Activated T-helper 1 cell treated with anti-CD3 and anti-CD28 coated beads, Interleukin-2, amount 50 U/mL, for 16 hours (primary cell): ENCODE measurements at places on chromosomes 3 and 15.

- DNase-seq, result no peak
Observed at GRCh38 chr15:70006259-70007147, 91.2 kb downstream of the TLE3 start.

GRCh38 chr3:61612211-61613194 is 51.1 kb downstream of the PTPRG start:
- DNase-seq, result no peak

DNA sequence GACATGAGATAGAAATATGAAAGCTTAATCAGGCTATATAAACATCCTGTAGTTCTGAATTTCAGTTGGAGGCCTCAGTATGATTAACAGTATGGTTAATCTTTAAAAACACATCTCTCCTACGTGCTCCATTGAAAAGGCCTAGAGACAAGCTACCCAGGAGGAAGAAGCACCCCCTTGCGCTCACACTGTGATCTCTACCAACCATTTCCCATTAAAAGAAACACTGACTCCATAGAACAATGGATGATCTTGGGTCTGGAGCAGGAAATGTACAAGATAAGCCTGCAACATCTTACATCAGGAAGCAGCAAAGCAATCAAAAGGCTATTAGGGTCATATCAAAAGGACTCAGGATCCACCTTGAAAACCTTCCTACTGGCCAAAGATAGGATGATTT is 3.4 kb upstream of the EOGT start:
- no peak for DNase-seq

GRCh38 chr3:158700559-158700958 is 28.1 kb upstream of the LXN start:
- DNase-seq, result no peak

DNA sequence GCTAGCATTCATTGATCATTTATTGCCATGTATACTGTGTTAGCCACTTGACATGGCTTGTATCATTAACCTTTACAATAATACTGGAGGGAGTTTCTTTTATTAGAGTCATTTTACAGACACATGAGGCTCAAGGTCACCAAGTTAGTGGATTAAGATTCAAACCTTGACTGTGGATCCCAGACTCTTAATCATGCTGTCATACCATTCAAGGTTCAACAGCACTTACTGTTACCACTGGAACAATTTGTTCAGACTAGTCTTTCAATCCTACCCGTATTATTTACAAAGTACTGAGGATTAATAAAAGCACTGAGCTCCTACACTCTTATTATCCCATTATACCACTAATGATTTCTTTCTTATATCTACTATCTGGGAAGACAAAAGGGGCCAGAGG is 1.2 kb downstream of the COX17 start:
- DNase-seq, result no peak

DNA sequence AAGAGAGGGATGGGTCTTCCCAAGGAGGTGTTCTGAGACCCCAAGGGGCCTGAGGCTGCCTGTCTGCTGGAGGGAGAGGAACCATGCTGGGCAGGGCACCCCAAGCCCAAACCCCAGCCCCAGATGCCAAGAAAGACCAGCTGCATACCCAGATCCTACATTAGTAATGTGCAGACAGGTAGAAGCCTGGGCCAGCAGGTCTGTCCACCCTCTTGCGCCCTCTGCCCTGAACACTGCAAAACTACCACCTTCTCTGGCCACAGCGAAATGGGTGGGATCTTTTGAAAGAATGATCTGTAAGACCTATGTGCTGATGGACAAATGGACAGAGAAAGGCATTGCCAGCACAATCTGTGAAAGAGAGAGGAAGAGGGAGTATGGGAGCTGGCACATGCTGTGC is 283.2 kb downstream of the EPHB1 start:
- DNase-seq, result no peak

DNA sequence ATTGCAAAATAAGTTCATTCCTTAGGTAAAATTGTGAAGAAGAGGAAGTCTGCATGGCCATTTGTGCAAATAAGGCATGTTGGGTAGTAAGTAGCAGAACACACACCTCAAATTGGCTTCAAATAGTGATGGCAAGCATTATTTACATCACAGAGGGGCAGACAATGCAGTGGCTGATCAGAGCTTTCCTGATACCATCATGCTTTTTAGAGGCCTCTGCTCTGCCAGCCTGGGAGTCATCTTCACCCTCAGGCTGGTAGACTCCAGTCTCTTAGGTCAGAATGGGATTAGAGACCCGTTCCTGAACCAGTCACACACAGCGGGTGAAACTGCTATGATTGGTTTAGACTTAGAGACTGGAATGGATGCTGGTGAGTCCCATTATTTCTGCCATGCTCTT is 396.0 kb upstream of the MCTP2 start:
- no peak for DNase-seq

- DNase-seq, result no peak
Observed at GRCh38 chr3:61813636-61814035, 252.3 kb downstream of the PTPRG start.

DNA sequence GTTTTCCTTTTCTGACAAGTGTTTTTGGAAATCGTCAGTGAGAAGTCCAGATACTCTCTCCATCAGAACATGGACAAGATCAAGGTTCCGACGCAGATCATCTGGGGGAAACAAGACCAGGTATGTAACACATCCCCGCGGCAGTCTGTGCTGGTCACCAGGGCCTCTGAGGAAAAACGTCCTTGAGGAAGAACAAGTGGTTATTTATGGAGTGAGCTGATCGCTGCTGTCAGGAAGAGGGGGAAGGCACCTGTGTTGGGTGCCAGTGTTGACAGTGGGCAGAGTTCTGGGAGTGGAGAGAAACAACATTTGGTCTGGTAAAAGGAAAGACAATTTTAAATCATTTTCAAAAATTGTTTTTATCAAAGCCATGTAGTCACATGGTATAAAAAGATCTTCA is 20.7 kb upstream of the RPP14 start:
- DNase-seq, result no peak

DNA sequence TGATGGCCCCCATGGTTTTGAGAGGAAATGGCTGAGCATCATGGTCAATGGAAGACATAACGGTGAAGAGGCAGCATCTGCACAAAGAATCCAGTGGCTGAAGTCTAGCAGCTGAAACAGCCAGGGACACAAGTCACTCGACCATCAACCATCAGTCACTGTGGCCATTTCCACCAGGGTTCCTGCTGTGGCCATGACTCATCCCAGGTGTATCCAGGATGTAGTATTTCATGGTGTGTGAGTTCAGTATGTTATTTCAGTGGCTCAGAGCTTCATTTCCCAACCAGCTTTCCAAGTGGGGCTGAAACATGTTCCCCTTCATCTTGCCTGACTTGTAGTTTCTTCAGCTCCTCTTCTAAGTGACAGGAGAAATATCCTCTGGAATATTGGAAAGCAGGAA is 47.8 kb upstream of the WNT5A start:
- no peak for DNase-seq

- no peak for DNase-seq
Observed at GRCh38 chr3:117439812-117440211, 730.2 kb downstream of the TUSC7 start.

DNA sequence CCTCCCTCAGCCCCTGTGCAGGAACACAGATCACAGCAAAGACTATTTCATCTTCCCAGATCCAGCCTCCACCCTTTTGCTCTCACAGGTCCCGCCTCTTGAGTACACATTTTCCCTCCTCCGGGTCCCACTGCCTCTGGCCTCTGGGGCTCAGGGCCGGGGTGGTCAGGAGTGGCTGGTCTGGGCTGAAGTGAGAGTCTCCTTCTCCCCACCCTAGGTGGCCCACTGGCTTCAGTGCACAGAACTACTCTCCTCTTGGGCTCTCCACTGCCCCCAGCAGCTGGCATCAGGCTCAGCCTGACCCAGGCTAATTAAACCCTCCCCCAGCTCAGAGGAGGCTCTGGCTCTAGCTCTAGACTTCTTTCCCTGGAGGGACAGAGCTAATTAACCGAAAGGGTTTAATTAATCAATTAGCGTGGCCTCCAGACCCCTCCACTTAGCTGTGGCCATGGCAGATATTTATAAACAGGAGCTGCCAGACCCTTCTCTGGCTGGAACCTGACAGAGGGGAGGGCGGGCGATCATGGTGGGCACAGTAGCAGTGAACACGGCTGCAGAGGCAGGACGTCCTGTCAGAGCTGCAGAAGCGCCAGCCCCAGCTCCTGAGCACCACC is 15.1 kb downstream of the DUSP7 start:
- DNase-seq, result no peak

- DNase-seq, result no peak
Observed at GRCh38 chr3:59867185-59868002, 817.6 kb upstream of the CFAP20DC start.

GRCh38 chr15:83854950-83855707 is 201.2 kb downstream of the ADAMTSL3 start:
- DNase-seq, result no peak

GRCh38 chr3:48130321-48130904 is 57.8 kb downstream of the CDC25A start:
- DNase-seq, result no peak
